ENCODE measurements at places on chromosomes 7 and 10.

GRCh38 chr10:11013836-11014235, 3.8 kb upstream of the CELF2 start:
- no peak for DNase-seq

GRCh38 chr10:102608487-102608886, 35.8 kb upstream of the TRIM8 start:
- no peak for DNase-seq

DNA sequence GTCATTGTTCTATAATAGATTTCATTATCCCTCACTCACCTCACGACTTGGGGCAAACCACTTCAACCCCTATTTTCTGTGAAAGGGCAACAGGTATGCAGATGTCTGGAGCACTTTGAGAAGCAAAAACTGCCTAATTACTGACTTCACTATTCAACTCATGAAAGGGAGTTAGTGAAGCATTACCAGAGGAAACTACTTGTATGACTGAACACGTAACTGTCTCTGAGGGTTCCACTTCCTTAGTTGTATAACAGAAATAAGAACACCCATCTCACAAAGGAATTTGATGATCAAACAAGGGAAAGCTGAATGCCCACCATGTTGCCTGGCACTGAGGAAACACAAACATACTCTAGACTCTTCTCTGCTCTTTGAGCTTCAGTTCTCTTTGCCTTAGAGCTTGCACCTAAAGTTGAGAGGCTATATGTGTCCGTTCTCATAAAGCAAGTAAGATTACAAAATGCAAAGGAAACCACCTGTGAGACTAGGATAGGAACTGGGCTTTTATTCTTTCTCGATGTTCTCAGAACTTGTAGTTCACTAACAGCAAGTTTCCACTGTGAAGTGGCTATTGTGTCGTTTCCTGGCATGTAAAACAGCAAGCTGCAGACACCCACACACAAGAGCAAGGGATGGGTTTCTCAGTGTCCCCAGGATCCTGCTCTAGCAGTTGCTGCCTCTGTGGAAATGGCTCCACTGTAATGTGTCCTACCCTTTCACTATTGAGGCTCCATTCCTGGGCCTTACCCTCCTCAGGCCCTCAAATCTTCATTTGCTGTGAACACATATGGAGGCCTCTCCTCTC, 2.6 kb downstream of the TMEM243 start:
- DNase-seq: no peak

- DNase-seq: no peak
These were observed 147.5 kb downstream of the RTKN2 start for GRCh38 chr10:62121187-62121530.

GRCh38 chr7:69651101-69651590, 52.9 kb downstream of the AUTS2 start:
- no peak for DNase-seq

DNA sequence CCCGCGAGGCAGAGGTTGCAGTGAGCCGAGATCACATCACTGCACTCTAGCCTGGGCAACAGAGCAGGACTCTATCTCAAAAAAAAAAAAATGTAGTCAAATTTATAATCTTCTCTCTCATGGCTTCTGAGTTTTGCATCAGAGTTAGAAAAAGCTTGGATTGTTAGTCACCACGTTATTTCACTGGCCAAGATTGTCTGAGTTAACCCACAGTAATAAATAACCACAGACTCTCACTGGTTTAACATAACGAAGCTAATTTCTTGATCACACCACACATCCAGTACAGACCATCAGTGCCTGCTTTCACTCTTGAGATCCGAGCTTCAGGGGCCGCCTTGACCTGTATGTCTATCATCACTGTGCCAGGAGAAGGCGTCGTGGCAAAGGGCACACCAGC, 116.8 kb upstream of the JCAD start:
- DNase-seq: no peak

DNA sequence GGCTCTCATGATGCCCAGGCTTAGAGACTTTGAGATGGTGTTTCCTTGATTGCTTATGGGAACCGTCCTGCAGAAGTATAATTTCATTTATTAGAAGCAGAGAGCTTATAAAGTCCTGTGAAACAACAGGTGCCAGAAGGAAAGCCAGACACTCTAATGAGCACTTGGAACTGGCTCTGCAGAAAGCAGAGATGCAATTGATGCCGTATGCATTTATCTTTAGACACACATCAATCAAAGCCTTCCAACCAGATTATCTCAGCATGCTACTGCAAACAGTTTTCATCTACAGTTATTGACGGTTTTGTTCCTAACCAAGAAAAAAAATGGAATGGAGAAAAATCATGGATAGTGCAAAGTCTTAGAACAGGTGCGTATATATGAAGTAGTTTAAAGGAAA, 371.7 kb upstream of the PRKCQ start:
- DNase-seq: no peak
